Activated CD4-positive, CD25-positive, alpha-beta regulatory T cell treated with anti-CD3 and anti-CD28 coated beads, Interleukin-2, amount 50 U/mL, for 24 hours (primary cell): ENCODE measurements at places on chromosomes 11 and 22.

DNA sequence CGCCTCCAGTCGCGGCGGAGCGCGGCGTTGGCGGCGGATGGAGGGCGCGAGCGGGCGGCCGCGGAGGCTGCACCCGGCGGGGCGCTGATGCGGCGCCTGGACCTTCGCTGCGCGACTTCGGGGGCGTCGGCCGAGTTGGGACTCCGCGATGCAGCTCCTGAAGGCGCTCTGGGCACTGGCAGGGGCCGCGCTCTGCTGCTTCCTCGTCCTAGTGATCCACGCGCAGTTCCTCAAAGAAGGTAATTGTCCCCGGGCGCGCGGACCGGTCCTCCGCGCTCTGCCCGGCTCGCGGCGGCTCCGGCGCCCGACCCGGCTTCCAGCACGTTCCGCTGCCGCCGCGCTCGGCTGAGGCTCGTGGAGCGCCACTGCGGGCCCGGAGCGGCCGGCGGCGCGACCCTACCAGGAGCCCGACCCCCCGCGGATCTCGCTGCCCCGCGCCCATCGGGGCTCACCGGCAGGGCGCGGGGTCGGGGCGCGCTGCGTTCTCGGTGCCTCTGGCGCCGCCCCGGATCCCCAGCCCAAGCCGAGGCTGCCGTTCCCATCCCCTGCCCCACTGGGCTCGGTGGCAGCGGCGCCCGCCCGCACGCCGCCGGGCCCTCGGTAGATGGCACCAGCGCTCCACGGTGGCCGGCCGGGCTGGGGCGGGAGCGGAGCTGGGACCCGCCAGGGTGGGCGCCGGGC lies 1251.2 kb downstream of the BRD1 start:
- no peak for ATAC-seq

DNA sequence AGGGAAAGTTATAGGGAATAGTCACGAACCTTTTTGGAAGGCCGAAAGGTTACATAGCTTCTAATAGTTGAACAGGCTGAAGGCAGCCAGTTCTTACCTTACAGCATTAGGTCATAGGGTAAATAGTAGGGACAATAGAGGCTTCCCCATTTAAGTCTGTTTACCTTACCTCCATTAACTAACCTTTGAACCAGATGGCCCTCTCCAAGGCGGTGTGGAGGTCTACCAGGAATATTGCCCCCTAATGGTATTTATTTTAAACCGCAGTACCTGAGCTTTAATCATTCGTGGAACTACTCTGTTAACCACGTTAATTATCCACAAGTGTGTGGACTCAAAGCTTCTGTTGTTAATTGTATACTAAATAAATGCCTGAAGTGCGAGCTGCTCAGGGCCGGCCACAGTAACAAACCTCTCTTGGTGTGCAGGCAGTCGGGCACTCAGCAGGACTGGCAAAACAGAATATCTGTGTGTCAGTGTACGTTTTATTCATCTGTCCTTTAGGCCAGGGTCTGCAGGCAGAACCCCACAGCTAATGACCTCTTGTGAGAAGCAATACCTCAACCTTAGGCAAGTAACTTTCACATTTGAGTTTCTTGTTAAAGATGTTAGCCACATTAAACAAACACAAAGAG lies 81.7 kb downstream of the PRCP start:
- no peak for ATAC-seq

- no peak for ATAC-seq
Observed at GRCh38 chr11:27242591-27242990, 120.4 kb downstream of the CCDC34 start.

DNA sequence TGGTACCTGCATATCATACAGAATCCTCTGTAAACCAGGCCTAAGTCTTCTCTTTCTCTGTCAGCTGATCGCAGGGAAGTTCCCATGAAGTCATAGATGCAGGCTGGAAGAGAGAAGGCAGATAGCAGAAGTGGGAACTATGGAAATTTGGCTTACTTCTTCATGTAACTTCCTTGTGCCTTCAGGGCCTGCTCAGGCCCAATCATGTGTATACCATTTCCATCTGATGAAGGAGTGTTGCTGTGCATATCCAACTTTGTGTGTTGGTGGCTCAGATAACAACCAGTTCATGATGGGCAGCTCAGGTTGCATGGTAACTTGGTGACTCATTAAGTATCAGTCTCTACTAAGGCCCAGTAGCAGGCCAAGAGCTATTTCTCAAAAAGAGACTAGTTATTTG lies 53.1 kb upstream of the CEP295 start:
- ATAC-seq = no peak

DNA sequence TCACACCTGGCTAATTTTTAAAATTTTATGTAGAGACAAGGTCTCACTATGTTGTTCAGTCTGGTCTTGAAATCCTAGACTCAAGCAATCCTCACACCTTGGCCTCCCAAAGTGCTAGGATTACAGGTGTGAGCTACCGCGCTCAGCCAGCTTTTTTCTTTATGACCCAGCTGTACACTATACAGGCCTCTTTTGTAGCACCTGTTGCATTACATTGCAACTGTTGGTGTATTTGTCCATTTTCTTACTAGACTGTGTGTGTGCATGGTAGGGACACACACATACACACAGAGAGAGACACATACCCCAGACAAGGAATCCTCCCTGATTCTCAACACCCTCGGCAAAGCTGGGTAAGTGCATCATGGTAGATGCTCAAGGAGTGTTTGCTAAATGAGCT lies 61.7 kb downstream of the NAV2 start:
- ATAC-seq = no peak

DNA sequence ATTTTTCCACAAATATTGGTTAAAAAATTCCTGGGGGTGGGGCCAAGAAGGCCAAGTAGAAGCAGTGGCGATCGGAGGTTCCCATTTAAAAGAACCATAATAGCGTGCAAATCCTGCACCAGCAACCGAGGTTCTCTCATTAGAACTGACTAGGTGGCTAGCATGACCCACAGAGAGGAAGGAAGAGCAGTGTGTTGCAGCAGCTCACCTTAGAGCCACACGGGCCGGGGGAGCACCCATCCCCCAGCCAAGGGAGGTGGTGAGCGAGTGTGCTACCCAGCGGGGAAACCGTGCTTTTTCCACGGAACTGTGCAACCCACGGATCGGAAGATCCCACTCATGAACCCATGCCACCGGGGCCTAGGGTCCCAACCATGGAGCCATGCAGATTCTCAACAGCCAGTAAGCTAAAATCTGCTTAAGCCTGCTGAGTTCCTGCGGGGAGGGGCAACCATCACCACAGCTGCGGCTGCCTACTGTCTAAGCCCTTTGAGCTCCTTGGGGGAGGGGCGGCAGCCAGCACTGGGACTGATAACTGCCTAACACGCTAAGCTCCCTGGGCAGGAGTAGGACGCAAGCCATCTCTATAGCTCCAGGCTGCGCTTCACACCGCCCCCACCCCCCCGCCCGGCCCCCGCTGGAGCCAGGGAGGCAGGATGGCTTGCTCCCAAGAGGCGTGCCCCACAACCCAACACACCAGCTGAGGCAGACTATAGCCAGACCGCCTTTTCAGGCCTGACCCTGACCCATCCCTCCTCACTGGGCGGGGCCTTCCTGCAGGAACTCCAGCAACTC lies 21.0 kb upstream of the HTATIP2 start:
- ATAC-seq = no peak

GRCh38 chr11:2378527-2379210 lies 1.6 kb downstream of the CD81 start:
- ATAC-seq = no peak

DNA sequence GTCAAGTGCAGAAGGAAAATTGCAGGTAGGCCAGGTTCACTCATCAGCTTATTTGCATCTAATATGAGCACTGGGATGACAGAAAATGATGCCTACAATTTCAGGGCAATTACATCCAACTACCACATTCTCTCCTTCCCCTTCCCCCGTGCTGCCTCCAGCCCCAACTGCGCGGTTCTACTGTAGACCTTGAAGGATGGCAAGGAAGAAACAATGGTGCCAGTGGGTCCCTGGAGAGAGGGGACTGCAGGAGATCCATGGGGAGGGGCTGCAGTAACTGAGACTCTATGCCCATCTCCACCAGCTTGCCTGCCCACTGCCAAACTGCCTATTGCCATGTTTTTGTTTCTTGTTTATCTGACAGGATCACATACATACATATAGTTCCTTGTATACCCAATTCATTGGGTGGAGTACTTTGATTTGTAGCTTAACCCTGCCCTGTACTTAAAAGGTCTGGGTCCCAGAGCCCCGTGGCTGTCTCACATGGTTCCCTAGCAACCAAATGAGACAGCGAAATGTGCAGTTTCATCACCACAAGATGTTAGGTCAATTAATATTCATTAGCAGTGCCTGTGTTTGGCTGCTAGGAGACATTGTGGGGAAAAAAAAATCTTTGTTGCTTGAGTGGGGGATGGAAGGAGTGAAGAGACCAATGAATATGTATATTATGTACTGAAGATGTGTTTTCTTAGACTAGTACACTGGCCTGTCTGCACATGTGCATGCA lies 253.5 kb upstream of the PLET1 start:
- ATAC-seq = no peak

GRCh38 chr11:47078751-47079521 lies 97.7 kb downstream of the ARFGAP2 start:
- ATAC-seq = no peak

DNA sequence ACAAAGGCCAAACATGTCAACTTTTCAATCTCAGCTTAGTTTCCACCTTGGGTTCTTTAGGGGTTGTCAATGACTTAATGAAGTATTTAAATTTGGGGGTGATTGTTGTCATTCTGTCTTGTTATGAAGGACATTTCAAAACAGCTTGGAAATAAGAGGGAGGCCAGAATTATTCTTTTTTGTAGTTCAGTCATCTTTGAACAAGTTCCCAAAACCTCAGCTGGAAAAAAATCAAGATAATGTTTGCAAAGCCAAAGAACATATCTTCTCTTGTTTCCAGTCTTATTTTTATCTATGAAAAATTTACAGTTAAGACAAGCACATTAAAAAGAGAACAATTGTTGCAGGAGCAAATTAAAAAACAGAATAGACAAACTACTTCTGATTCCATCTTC lies 612.8 kb downstream of the INSC start:
- ATAC-seq = no peak

GRCh38 chr11:124467381-124467927 lies 22.0 kb upstream of the OR8B8 start:
- ATAC-seq = no peak
